Fibroblast of lung (primary cell): ENCODE measurements at places on chromosomes 3 and 15. TPM values are rescaled to one million over a fixed set of nuclear protein-coding genes. Genes with fewer than 3 reads are reported as not detected.

GRCh38 chr3:133206921-133207320, 168.7 kb downstream of the TMEM108 start:
- H3K27me3 ChIP-seq = no peaks in the 10 kb centered on the region
- H3K4me3 ChIP-seq = no peak overlapping the region
- no peaks in the 10 kb centered on the region for H3K4me1 ChIP-seq
- DNase-seq = no peak
- H3K36me3 ChIP-seq = no peaks in the 10 kb centered on the region
- no peak overlapping the region for H3K27ac ChIP-seq

DNA sequence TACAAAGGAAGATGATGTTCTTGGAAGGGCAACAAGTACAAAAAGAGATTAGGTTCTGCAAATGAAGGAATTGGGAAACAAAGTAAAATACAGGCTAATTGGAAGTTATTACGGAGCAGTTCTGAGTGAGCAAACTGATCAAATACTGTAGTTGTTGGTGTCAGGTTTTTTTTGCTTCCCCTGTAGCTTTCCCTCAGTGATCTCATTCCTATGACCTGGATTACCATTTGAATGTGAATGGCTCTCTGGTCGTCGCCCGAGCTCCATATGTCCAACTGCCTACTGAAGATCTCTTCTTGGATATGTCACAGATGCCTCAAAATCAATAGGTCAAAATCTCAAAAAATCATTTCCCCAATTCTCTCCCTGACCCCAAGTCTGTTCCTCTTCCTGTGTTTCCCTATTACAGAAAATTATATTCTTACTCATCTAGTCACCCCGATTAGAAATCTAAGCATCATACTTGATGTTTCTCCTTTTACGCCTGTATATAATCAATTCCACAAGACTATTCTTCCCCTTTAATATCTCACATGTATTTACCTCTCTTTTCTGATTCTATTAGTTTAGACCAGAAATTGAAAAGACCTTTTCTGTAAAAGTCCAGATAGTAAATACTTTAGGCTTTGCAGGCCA, 29.0 kb downstream of the GOLM2 start:
- H3K36me3 ChIP-seq = no peaks in the 10 kb centered on the region
- H3K4me1 ChIP-seq = no peaks in the 10 kb centered on the region
- H3K4me3 ChIP-seq = no peak overlapping the region

DNA sequence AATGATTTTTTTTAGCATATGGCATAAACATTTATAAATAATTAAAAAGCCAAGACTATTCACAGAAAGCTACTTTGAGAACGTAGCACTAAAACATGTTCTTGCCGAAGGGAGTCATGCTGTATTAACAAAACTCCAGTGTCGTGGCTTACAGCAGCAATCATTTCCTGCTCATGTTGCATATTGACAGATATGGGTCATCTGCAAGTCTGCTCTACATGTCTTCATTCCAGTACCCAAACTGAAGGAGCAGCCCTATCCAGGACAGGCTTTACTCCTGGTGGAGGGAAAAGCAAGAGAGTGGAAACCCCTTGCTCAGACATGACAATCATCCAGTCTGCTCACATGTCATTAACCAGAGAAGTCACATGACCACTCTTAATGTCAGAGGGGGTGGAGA, 87.6 kb downstream of the NEK11 start:
- no peak for DNase-seq
- H3K4me1 ChIP-seq = no peaks in the 10 kb centered on the region
- no peak overlapping the region for H3K27ac ChIP-seq
- H3K27me3 ChIP-seq = no peaks in the 10 kb centered on the region
- H3K4me3 ChIP-seq = no peak overlapping the region
- H3K36me3 ChIP-seq = no peaks in the 10 kb centered on the region

DNA sequence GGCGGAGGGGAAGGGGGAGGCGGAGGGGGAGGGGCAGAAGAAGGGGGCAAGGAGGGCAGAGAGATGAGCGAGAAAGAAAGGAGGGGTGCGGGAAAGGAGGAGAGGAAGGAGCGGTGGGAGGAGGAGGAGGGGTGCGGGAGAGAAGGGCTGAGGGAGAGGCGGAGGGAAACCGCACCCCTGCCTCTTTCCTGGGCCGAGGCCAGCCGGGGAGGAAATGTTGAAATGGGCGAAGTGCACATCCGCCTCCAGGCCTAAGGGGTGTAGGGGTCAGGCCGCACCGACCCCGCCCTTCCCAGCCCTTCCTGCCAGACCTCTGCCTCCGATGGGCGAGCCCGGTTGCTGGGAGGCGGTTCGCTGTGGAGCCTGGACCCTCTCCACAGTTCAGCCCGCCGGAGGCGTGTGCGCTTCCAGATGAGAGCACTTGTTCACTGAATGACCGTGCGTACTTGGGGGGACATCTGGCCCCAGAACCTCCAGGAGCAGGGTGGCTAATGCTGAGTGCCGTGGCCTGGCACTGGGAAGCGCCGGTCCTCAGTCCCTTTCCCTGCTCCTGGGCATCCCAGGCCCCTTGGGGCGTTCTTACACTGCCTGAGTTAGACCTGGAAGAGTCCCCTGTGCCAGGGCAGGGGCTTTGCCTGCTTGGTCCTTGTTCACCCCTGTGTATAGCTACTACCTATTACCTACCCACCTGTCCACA, 110.3 kb upstream of the KLF13 start:
- no peaks in the 10 kb centered on the region for H3K36me3 ChIP-seq
- H3K4me1 ChIP-seq = peaks cover 6% of the 10 kb centered on the region
- H3K4me3 ChIP-seq = peak overlapping the region; percentile 13
- DNase-seq = peak; percentile 89
- no peak overlapping the region for H3K27ac ChIP-seq

- no peaks in the 10 kb centered on the region for H3K36me3 ChIP-seq
- no peak overlapping the region for H3K27ac ChIP-seq
- no peak for DNase-seq
Measured at GRCh38 chr3:52829906-52830463, 487 bp downstream of the ITIH4 start.

DNA sequence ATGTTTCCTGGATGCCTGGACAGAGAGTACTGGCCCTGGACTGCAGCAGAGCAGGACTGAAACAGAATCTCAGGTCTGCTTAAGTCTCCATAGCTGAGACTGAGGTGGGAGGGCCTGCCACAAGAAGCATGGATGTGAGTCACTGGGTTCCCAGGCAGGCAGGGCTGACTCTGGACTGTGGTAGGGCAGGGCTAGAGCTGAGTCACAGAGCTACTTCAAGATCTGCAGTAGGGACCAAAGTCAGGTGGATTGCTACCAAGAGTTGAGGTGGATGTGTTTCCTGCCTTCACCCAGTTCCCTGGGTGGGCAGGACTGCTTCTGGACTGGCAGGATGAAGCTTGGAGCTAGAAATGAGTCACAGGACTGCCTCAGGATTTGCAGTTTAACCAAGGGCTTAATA, 282.9 kb downstream of the AGBL1 start:
- H3K27me3 ChIP-seq = no peaks in the 10 kb centered on the region
- no peaks in the 10 kb centered on the region for H3K36me3 ChIP-seq
- peak; percentile 81 for DNase-seq
- no peak overlapping the region for H3K4me3 ChIP-seq
- H3K27ac ChIP-seq = no peak overlapping the region

DNA sequence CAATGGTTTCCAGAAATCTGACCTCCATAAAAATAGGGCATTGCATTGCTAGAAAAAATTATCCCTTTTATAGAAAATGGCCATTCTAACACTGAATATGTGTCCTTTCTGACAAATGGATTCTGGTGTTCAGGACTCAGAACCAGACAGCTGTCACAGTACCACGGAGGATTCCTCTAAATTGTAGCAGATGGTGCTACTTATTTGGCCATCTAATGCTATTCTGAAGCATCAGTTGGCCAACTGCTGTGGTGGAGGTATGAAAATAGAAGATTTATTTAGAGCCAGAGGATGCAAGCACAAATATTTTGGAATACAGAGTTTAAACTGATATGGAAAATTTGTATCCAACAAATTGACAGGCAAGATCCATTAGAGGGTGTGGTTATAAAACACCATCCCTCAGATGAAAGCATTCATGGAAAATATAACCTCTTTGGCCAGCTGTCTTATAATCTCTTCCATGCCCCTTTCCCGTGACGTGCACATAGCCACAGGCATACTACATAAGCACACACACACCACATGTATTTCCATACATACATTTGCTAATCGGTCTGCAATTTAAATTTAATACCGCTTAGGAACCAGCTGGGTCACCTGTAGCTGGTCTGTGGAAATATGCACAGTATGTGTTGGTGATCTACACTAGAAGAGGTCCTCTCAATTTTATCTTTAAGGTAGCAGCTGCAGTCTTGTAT, 302.7 kb upstream of the KCNMB2 start:
- no peak overlapping the region for H3K4me3 ChIP-seq
- no peaks in the 10 kb centered on the region for H3K36me3 ChIP-seq
- no peaks in the 10 kb centered on the region for H3K4me1 ChIP-seq
- no peak overlapping the region for H3K27ac ChIP-seq

NXPE3 gene
- 27.9 and 32.5 TPM in 2 replicates for polyA plus RNA-seq
